ENCODE measurements at places on chromosomes 4 and X.

DNA sequence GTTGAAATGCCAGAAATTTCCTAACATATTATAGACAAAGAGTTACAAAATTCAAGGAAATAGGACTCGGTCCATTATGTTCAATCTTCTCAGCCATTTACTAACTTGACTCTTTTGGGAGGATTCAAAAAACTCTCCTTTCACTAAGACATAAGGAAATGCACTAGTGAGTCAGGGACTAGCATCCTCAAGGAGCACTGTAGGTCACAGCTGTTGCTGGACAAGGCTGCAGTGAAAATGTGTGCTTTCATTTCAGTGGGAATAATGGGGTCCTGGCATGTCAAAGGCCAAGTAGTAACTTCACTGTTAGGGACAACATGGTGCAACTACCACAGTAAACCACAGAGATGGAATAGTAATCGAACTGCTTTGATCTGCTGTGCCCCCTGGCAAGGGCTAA, 56.9 kb upstream of the ABCG2 start:
- DNase-seq: no peak

DNA sequence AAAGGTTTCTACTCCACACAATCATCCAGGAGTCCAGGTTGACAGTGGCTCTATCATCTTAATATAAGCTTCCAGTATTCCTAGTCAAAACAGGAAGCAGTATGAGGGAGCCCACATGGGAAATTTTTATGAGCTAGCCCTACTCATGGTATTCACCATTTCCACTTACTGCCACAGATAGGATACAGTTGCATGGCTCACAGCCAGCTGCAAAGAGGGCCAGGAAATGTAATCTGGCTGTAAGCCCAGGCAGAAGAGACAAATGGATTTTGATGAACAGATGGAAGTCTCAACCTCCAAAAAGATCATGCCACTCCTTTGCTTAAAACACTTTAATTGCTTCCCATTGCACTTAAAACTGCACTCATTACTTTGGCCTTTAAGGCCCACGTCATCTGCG, 150.6 kb downstream of the ADAMTS3 start:
- no peak for DNase-seq

- DNase-seq: no peak
Measured at GRCh38 chrX:42093756-42094155, 170.4 kb upstream of the CASK start.

DNA sequence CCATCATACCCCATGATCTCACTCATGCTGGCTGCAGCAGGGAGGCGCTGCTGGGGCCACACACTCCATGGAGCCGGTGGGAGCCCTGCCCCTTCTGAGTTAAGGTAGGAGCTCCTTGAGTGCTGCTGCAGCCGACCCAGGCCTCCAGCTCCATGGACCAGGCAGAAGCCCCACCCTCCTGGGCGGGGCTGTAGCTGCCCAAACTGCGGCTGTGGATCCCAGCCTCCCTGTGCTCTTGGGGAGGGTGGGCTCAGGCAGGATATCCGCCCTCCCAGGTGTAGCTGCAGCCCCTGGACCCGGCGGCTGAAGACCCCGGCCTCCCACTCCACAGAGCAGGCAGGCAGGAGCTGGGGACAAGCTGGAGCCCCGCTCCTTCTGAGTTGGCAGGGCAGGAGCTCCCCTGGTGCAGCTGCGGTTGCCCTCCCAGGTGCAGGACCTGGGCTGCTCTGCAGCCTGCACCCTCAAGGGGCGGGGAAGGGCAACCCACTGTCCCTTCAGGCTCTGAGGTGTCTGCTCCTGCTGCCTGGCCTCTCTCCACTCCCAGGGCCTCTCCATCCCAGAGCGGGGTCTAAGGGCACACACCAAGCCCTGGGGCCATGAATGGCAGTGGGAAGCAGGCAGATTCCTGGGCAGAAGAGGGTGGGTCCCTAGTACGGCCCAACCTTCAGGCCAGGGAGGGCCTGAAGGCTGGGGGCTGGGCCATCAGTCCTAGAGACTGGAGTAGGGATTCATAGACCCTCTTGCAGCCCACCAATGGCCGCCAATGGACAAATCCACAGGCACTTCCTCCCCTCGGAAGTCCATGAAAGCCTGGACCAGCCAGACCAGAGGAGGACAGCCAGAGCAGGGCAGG, 466.1 kb downstream of the DTHD1 start:
- DNase-seq: no peak

- DNase-seq: no peak
Measured at GRCh38 chr4:126647756-126648397, 984.9 kb upstream of the INTU start.

- no peak for DNase-seq
Measured at GRCh38 chr4:184384056-184384809, 90.1 kb downstream of the IRF2 start.

DNA sequence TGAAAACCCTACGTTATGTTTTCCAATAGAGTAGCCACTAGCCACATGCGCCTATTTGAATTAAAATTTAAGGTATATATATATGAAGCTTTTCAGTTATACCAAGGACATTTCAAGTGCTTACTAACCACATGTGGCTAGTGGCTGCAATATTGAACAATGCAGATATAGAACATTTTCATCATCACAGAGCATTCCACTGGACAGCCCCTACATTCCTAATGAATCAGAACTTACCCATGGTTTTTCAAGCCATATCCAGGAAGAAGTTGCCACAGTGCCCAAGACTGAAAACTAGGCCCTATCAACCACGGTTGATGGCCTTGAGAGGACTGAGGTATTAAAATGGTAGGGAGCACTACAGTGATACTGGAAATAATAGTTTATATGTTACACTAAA, 29.7 kb downstream of the NEK1 start:
- DNase-seq: no peak

DNA sequence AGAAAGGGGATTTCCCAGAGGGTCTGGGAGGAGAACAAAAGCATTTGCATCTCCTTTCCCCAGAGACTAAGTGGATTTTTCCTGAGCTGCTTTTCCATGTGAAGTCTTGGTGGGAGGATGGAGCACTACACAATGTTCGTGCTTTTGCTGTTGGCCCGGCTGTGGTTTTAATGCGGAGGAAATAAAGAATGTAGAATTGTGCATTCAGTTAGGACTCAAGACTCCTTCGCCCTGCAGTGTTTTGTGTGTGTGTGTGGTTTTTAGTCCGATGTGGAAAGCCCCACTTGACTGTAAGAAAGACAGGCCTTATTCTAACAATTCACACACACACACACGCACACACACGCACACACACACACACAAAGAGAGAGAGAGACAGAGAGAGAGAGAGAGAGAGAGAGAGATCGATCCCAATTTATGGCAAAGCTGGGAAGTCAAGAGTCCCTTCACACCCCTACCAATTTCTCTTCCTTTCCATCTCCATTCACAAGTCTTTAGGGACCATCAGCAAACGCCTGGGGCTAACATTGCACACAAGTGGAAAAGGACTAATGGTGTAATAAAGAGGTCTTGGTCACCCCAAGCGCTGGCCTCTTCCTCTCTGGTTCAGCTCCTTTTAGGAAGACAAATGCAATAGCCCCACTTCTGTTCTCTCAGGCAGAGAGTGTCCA, 44.2 kb downstream of the CLDN34 start:
- DNase-seq: no peak

DNA sequence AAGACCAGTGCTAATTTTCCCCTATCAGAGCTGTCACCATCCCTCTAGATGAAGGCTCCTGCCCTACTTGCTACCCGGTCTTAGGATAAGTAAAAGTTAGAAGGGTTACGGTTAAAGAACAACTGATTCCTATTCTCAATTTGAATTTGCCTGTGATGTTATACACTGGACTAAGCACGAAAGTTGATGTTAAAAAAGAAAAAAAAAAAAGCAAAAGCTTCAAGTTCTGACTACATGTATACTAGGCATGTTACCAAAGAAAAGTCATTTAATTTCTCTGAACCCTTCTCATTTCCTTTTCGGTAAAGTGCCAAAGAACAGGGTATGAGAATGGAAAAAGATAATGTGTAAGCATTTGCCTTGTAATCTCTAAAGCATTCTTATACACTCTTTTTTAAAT, 1.4 kb upstream of the PPID start:
- DNase-seq: no peak

DNA sequence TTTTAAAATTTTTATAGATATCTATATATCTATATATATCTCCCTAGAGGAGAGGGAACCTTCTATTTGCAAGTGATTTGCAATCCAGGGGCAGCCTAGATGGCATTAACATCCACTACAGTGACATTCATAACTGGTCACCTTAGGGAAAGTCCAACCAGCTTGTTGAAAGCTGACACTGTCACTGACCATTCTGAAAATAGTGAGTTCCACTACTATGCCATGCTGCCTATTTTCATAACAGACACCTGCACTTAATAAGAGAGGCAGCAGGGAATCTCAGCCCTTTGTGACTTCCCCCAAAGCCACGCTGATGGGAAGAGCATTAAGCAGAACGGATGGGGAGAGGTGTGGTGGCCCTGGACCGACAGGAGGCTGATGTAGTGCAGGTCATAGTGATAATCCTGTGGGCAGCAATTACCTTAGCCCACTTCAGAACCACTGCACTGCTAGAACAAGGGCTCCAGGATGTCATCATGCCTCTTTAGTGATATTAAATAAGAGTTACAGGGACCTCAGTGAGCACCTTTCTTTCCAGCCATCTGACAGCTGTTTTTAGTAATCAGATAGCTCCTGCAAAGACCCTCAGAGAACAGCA, 51.3 kb downstream of the GPRIN3 start:
- DNase-seq: no peak

DNA sequence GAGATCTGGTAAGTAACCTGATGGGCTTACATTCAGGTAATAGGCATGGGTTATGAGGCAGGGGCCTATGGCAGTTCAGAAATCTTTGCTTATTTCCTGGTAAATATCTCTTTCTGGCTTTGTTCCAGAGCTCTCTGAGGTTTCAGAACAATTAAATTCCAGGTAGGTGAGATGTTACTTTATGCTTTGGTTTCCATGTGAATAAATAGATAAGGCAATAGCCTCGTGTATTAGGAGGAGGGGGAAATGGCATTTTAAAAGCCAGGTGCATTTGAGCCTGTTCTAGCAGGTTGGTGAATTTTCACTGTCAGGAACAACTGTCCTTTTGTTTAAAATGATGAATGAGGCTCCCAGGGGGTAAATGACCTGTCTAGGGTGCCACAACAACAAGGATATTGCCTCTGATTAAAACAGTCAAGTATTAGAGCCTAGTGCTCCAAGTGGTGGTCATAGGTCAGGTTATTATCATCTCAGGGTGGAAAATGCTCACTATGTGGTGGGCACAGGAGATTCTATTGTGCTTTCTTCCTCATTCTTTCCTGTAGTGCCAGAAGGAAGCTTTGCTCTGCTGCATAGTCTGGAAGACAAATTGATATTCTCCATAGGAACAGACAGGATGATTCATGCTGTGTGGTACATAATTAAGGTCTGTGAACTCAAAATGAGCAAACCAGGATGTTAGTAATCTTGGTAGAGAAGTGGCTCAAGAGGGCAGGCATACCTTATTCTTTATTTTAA, 296.2 kb downstream of the INPP4B start:
- no peak for DNase-seq

- no peak for DNase-seq
Measured at GRCh38 chr4:136112116-136112515, 1420.2 kb downstream of the PCDH18 start.

DNA sequence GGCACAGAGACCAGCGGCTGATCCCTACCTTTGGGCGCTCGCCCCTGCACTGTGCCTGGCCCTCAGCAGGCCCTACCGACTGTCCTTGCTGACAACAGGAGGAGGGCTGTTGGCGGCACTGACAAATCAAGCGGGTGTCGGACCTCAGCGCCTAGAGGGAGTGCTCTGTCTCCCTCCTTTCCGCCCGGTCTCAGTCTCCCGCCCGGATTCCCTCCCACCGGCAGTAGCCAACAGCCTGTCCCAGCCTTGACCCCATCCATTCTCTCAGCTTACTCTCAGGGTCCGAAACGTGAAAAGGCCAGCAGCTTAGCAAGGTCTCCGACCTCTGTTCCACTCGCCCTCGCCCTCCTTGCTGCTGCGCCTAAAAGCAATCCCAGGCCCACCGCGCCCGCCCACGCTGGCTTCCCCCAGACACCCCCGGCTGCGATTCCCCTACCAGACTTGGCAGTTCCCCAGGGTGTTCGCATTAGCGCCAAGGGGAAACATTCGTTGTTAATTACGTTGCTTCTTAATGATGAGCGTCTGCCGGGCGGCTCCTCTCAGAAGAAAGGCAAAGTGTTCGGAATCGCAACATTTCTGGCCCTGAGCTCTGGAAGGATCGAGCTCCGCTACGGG, 96.2 kb downstream of the SOWAHB start:
- no peak for DNase-seq

- no peak for DNase-seq
Measured at GRCh38 chr4:39792128-39792527, 94.2 kb downstream of the UBE2K start.

DNA sequence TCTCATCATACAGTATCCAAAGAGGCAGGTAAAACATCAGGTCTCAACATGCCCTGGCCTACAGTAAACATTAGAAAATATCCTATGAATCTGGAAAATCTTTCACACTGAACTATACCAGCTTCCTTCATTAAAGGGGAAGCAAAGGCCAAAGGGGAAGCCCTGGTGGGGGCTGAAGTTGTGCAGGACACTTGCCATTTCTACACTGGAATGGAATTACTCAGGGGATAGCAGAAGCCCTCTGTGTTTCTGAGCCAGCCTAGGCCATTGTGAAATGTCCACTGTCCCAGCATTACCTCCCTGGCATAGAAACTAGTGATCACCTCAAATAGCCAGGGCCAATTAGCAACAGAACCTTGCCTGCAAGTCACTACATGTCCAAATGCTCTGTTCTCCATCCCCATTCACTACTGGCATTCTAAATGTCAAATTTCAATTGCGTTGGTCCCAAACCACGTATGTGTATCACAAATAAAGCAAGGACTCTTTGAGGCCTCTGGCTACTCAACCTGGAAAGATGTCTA, 429.9 kb downstream of the AFF2 start:
- DNase-seq: no peak

GRCh38 chr4:52058275-52058674, 7.2 kb downstream of the SPATA18 start:
- DNase-seq: no peak

DNA sequence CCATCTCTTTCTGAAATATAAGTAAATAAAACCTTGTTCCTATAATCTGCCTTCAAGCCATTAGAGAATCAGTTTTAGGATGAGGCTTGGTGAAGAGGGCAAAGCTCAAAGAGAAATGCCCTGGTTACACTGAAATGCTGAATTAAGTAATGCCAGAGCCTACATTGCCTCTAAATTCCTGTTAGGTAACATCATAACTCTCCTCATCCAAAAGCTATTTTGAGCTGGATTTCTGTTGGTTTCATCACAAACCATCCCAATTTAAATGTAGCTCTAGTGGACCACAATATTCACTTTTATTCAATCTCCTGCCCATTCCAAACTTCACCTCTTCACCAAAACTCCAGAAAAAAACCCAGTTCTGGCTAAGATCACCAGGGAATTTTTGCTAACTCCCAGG, 1319.7 kb upstream of the TENM3 start:
- no peak for DNase-seq

DNA sequence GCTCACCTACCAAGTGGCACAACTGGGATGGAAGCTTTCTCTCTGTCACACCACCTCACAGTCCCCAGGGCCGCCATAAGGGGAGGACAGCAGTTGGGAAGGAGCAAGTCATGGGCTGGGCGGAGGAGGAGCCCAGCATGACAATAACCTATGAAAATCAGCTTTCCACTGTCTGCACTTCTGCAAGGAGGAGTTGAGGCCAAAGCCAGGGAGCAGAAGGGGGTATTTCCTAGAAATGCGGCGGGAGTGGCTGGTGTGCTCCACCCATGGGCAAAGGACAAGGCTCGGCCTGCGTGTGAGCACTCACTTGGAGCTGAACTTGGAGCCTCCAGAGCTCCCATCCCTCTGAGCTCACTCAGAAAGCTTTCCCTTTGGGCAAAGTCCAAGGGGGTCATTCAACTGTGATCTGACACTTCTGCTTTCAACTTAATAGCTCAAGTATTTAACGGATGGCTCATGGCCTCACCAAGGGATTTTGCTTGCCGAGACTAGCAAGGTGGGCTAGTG, 18.5 kb downstream of the APLN start:
- DNase-seq: no peak

All from NCI-H1436 treated with DMSO at 0.1 percent for 48 hours (cell line).